ENCODE measurements at places on chromosomes 7 and 10.

GRCh38 chr10:89475591-89475998, 59.8 kb downstream of the SLC16A12 start:
- no peak for DNase-seq

GRCh38 chr10:86594535-86594934, 59.8 kb upstream of the OPN4 start:
- no peak for DNase-seq

- no peak for DNase-seq
These were observed 68.2 kb upstream of the AHR start for GRCh38 chr7:17230099-17230807.

DNA sequence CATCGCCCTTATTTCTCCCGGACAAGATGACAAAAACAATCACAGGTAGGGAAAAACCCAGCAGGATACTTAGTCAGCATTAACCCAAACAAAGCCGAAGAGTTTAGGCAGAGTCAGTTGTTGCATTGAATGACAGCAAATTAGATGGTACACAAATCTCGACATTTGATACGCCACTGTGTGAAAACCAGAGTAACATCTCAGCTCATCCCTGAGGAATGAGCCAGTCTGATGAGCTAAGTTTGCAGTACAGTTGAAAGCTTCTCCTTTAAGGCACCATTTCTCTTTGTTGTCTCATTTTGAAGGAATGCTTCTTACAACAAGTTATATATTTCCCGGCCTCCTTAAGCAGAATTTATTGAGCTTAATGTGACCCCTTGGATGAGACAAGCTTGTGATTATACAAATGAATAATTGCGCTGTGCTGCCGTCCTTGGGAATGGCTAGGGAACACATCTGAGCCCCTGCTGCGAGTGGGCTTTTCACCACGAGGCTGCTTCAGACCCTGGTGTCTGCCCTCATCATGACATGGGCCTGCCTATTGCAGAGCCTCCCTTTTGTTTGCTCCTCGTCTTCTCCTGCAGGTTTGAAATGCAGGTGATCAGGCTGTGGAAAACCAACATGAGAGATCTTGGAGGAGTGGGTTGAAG, 137.3 kb downstream of the CELF2 start:
- peak; percentile 87 for DNase-seq

DNA sequence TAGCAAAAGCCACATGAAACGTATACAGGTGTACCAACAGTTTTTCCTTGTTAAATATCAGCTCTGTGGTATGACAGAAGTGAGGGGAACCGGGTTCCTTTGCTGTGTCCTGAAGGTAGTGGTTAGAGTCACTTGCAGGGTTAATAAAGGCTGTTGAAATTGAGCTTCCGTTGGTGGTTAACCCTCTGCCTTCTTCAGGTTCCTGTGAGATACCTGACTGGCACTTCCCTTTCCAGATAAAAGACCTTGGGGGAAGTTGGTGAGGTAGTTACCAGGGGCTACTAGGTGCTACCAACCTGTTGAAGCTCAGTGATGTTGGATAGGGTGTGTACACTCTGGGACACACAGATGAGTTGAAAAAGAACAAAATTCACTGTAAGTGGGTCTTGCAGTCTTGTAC, 384.1 kb downstream of the GATA3 start:
- DNase-seq, result no peak

DNA sequence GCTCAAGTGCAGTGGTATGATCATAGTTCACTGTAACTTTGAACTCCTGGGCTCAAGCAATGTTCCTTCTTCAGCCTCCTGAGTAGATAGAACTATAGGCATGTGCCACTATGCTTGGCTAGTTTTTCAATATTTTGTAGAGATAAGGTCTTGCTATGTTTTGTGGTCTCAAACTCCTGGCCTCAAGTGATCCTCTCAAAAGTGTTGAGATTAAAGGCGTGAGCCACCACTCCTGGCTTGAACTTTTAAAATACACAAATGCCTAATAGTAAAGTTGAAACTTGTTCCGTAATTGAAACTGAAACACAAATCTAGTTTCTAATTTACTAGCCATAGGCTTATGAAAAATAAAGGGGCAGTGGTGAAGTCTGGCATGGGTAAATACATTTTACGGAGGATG, 65.7 kb downstream of the AP3M1 start:
- no peak for DNase-seq

DNA sequence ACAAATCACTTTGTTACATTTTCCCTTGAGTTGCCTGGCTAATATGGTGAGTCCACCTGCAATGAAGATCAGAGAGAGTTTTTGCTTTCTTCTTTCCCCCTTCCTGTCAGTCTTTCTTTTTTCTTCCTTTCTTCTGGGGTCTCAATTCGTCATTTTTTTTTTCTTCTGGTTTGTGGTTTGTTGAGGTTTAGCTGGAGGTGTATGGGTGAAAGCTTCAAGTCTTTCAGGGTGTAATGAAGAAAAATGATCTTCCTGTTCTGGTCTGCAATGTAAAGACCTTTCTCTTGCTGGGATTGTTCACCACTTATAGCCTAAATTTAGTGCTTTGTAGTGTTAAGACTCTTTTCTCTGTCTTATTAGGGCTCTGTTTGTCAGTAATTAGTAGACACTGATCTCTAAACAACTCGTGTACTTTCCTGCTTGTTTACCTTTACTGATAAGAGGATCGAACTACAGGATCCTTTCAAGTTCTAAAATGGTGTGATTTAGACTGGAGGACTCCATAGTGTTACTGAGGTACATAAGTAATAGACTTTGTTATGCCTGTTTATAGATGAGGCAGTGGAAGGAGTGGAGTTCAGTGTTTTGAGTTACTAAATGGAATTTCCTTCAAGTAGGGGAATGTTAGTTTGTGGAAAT, 129.1 kb downstream of the SUGCT start:
- DNase-seq, result no peak

DNA sequence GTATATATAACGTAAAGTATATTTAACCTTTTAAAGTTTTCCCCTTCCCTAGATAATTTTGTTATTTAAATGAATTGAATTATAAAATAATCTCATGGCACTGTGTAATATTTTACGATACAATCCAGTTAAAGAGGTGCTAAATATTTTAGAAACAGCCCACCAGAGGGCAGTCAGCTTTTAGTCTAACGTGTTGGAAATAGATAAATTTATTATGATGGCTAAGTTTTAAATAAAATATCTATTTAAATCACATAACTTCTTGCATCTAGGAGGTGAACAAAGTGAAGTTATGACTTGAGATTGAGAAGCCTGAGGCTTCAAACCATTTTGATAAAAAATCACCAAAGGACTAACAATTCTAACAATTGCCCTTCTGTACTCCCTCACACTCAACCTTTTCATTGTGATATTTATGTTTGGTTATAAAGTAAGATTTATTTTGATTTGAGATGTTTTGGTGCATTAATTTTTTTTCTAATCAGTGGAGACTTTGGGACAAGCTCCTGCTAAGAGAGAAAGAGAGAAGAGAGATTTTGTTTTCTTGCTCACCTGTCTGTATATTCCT, 171.5 kb upstream of the SP4 start:
- peak; percentile 54 for DNase-seq

- no peak for DNase-seq
These were observed 50.0 kb downstream of the AMZ1 start for GRCh38 chr7:2737771-2738540.

GRCh38 chr7:7897949-7898515, 70.6 kb upstream of the GLCCI1 start:
- DNase-seq, result no peak

GRCh38 chr7:88090671-88091070, 129.2 kb downstream of the SRI start:
- DNase-seq, result no peak

GRCh38 chr10:3048119-3049019, 19.0 kb upstream of the PFKP start:
- no peak for DNase-seq

- no peak for DNase-seq
These were observed 2.8 kb downstream of the TRAPPC14 start for GRCh38 chr7:100155553-100156317.

GRCh38 chr10:118924493-118924892, 105.0 kb upstream of the NANOS1 start:
- no peak for DNase-seq

GRCh38 chr7:13288516-13288915, 601.1 kb downstream of the ARL4A start:
- DNase-seq, result no peak

GRCh38 chr7:28626624-28627262, 214.4 kb downstream of the CREB5 start:
- DNase-seq, result peak; percentile 20

GRCh38 chr7:14834883-14835282, 67.7 kb downstream of the DGKB start:
- no peak for DNase-seq

DNA sequence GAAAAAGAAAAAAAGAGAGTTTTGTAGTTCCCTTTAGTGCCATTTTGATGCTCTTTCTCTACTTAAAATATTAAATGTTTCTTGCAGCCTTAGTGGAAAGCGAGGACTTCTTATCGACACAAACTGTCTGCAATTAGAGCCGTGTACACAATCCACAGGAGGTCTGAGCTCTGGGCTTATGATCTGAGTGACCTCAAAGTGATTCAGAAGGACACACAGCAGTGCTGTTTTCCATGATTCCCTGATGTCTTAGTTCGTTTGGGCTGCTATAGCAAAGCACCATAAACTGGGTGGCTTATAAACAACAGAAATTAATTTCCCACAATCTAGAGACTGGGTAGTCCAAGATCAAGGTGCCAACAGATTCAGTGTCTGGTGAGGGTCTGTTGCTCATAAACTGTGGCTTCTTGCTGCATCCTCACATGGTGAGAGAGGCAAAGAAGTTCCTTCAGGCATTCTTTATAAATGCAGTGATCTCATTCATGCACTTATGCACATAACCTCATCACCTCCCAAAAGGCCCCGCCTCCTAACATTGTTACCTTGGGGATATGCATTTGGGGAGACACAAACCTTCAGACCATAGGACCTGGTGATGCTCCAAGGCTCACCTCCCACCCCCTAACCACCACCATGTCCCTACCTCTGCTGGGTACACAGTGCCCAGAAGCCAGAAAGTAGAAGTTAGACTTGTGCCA, 204.5 kb upstream of the GHITM start:
- peak; percentile 70 for DNase-seq

DNA sequence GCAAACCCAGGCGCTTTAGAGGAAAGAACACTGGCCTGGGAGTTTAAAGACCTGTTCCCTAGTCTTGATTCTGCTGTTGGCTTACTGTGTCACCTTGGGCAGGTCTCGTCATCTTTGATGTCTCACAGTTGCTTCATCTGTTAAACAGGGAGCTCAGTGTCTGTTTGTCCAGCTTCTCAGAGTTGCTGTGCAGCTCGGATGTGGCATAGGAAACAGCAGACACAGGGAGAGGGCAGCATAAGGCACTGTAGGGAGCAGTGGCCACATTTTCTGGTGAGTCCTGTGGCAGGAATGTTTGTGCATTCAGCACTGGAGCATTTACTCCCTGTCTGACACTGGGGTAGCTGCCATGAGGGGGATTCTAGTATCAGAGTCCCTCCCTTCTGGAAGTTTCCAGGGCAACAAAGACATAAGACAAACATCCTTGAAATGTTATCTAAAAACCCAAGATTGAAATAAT, 2.0 kb downstream of the REPIN1 start:
- no peak for DNase-seq

- DNase-seq, result peak; percentile 10
These were observed 189.8 kb downstream of the HECW1 start for GRCh38 chr7:43302211-43302711.

DNA sequence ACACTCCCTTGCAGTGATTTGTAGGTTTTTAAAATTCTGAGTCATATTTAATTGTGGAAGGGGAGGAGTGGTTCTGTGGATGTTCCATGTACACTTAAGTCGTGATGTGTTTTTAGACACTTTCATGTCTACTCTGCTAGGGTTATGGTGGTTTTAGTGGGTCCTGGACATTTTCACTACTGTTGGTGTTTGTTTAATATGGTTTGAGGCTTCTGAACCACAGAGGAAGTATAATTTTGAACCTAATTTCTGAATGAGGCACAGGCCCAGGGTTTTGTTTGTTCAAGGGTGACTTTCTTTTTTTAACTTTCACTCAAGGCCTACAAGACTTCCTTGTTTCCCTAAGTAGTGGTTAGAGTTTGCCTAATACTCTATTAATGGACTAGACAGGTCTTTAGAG, 13.3 kb downstream of the SLC26A5 start:
- DNase-seq, result no peak

DNA sequence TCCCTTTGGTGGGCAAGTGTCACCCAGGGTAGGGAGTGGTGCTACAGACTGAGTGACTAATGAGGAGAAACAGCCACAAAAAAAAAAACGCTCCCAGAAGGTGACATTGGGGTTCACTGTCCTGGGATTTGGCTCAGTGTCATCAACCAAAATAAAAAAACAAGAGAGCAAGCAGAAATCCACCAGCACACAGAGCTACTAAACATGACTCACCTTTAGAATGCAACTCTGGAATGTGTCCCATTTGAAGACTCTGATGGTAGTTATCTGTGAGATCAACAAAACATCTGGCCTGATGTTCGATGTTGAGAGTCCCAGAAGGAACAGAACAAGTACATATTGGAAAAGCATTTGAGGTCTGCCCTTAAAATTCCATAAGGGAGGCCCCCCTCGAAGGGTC, 200.3 kb upstream of the LYZL2 start:
- no peak for DNase-seq

DNA sequence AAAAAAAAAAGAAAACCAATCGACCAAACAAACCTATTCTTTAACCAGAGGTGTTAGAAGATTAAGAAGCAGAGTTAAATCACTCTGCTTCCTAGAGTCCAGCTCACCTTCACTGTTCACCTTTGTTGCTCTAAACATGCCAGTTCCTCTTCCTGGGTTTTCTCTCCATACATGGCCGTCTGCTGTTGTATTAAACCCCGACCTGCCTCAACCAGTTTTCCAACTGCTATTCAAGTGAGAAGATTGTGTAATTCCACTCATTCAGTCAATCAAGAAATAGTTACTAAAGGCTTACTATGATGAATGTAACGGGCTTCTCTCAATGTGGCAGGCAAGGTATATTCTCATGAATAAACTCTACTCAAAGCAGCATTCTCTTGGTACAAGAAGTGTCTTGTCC, 8.8 kb downstream of the AASS start:
- no peak for DNase-seq

GRCh38 chr7:82289152-82289535, 154.4 kb downstream of the CACNA2D1 start:
- peak; percentile 91 for DNase-seq

DNA sequence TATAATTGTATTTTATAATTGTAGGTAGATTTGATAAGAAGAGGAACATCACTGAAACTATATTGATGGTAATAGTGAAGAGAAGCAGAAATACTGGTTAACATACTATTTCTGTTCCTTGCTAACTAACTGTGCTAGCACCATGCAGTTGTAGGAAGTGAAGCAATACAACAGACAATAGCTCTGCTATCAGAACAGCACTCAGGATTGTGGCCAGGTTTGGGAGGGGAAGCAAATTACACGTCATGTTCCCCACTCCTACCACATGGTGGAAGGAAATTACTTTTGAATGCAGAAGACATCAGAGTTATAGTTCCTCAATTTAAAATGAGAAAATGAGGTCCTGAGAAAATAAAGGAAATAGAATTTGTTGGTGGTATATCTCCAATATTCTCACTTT, 151.1 kb downstream of the DGKB start:
- DNase-seq, result peak; percentile 37

GRCh38 chr7:5630670-5631069, 150.8 kb downstream of the RNF216 start:
- DNase-seq, result no peak

GRCh38 chr10:110576220-110576619, 8.7 kb downstream of the SMC3 start:
- no peak for DNase-seq
